ENCODE measurements at places on chromosomes 12 and 14.

DNA sequence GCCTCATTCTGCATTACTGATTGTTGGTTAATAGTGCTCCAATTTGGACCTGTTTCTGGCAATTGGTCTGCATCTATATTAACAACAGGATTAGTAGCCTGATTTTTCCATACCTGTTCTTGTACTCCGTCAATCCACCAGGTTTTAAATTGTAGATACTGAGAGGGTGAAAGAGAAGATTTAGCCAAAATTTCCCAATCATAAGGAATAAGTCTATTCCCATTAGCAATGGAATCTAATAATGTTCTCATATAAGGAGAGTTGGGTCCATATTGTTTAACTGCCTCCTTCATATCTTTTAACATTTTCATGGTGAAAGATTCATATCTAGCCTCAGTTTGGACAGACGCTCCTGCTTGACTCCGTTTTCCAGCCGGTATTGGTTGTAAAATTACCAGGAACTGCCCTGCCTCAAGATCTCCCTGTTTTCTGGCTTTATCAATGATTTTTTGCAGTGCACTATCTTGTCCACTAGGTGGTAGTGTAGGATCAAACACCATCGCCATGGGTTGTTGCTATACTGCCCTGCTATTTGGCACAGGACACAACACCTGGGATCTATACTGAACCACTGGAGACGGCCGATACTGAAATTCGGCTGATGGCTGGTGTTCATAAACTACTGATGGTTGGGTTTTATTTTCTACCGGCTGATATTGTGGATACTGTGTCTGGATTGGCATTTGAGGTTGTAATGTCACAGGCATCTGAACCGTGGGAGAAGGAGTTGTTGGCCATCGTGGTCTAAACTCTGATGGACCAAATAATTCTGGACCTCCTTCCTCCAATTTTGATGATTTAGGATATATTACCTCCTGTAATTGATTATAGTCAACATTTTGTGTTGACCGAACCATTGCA lies 25.2 kb downstream of the DHRS4L2 start:
- no peak for DNase-seq

GRCh38 chr12:81222846-81223592 lies 145.1 kb downstream of the ACSS3 start:
- DNase-seq: no peak

GRCh38 chr14:100849115-100849781 lies 23.3 kb downstream of the MEG3 start:
- DNase-seq: no peak

GRCh38 chr14:75413013-75413412 lies 14.8 kb upstream of the JDP2 start:
- no peak for DNase-seq

DNA sequence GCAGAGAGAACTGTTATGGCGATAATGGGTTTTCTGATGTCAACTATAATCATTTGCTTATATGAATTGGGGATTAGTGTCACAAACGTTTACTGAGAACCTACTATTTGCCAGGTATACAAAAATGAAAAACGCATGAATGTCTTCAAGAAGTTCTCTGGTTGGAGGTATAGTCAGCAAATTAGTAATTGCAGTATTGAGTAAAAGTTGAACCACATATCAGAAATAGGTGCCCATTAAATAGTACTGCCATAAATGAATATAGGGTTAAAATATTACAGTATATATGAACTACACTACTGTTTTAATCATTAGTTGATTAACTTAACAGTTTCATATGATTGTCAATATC lies 60.0 kb downstream of the PTPRB start:
- no peak for DNase-seq

DNA sequence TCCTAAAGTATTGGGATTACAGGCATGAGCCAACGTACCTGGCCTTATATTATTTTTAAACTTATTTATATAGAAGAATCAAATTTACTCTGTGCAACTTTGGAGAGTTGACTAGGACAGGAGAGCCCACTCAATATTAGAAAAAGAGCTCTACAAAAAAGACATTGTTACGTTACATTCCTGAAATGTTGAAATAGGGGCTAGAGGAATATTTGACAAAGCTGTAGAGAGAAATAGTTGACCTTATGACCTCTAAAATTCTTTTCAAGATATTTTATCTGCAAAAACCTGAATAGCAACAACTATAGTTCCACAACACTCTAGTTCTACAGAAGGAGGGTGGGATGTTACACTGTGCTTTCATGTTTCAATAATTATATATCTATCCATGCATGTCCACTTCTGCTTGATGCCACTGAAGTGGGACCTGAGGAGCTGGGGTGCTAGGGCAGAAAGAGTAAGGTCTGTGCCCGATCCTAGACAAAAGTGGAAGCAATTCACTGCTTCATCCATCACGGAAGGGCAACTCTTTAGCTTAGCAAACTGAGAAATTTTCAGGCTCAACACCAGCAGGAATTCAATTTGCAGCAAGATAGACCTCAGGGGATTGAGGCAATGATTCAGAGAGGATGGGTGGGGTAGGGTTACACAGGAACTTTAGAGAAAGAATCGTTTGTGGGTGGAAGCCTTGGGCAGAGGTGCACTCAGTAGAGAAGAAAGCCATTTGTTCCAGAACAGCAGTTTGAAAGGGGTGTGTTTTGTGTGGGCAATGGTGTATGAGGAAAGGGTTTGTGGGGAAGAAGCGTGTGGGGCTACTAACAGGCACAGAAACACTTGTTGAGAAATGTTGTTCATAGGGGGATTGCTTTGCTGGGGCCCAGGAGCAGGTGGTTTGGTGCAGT lies 16.0 kb upstream of the RNASE10 start:
- DNase-seq: no peak

Data from activated CD8-positive, alpha-beta memory T cell treated with anti-CD3 and anti-CD28 coated beads, Interleukin-2, amount 50 U/mL, for 48 hours (primary cell).